Stimulated activated CD8-positive, alpha-beta memory T cell treated with anti-CD3 and anti-CD28 coated beads, Interleukin-15, amount 100 ng/mL, for 4 hours (primary cell): ENCODE measurements at places on chromosomes 4 and X.

- no peak for DNase-seq
Measured at GRCh38 chr4:93116624-93117023, 711.9 kb upstream of the ATOH1 start.

GRCh38 chrX:50838820-50839600, 25.0 kb upstream of the SHROOM4 start:
- no peak for DNase-seq

- no peak for DNase-seq
Measured at GRCh38 chr4:11741190-11741652, 312.5 kb upstream of the HS3ST1 start.

GRCh38 chrX:77900688-77901087, 1.4 kb downstream of the COX7B start:
- DNase-seq = no peak

GRCh38 chr4:185995665-185996064, 73.3 kb upstream of the TLR3 start:
- DNase-seq = no peak

DNA sequence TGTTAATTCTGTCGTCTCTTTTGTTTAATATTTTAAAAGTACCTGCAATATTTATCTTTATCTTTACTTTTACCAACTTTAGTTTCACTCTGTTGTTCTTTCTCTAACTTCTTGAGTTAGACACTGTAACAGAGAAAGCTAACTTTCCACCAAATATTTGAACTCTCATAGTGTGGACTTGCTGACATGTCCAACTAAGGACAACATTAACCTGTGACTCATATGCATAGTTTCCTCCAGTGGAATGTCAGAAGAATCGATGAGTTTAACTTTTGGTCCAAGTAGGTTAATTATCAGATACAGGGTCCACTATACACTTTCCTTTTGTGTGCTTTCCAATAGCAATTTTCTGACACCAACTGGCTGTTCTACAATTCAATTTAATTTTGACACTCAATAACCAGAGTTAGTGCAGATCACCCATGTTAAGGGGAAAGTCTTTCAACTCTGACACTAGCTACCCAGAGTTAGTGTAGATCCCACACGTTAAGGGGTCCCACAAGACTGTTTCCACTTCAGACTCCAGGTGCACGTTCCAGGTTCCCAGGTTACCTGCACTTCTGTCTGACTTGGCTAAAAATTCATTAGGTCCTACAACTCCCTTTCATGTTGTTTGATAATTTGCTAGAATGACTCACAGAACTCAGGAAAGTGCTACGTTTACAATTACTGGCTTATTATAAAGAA, 559.0 kb upstream of the AMOT start:
- no peak for DNase-seq
